Airway epithelial cell (primary cell): ENCODE measurements at places on chromosomes 11 and 22. TPM values are rescaled to one million over a fixed set of nuclear protein-coding genes. Genes with fewer than 3 reads are reported as not detected.

DGCR6 gene
- 2.3 and 10.1 TPM in 2 replicates for total RNA-seq

C11orf42 gene
- not detected in 2 replicates for total RNA-seq

DDX25 gene
- total RNA-seq, result not detected in 2 replicates

OR2AG1 gene
- total RNA-seq, result not detected in 2 replicates

SEC14L3 gene
- total RNA-seq, result not detected in 2 replicates

OR5P2 gene
- total RNA-seq, result not detected in 2 replicates

FEN1 gene
- 42.1 and 47.0 TPM in 2 replicates for total RNA-seq

ADORA2A gene
- 0.14 TPM in 1 of 2 replicates, not detected in the other for total RNA-seq

HEPACAM gene
- not detected in 2 replicates for total RNA-seq

SLC22A25 gene
- total RNA-seq, result not detected in 2 replicates

APOA4 gene
- not detected in 2 replicates for total RNA-seq

CHADL gene
- 2.1 and 3.9 TPM in 2 replicates for total RNA-seq

MAP6 gene
- 0.37 and 0.49 TPM in 2 replicates for total RNA-seq

RIMBP3C gene
- 0.14 TPM in 1 of 2 replicates, not detected in the other for total RNA-seq

OR4C6 gene
- total RNA-seq, result not detected in 2 replicates

FZD4 gene
- total RNA-seq, result 0.33 and 0.92 TPM in 2 replicates

TTC17 gene
- total RNA-seq, result 14.1 and 29.6 TPM in 2 replicates

UBQLNL gene
- not detected in 2 replicates for total RNA-seq

HSPB2 gene
- not detected in 2 replicates for total RNA-seq

SEPTIN5 gene
- 40.1 and 68.3 TPM in 2 replicates for total RNA-seq
